Activated CD8-positive, alpha-beta memory T cell treated with anti-CD3 and anti-CD28 coated beads, Interleukin-2, amount 10 ng/mL, durations not matched to agents 7 days and 5 days (primary cell): ENCODE measurements at places on chromosomes 16 and 17. TPM values are rescaled to one million over a fixed set of nuclear protein-coding genes. Genes with fewer than 3 reads are reported as not detected.

The OR4D1 gene
- total RNA-seq, result 0.12 TPM

The TSC2 gene
- 101 TPM for total RNA-seq

The CLDN9 gene
- total RNA-seq, result 0.15 TPM

The FAM117A gene
- total RNA-seq, result 31.6 TPM

The BAIAP3 gene
- total RNA-seq, result 0.53 TPM
